ENCODE measurements at places on chromosomes 11 and 22. TPM values are rescaled to one million over a fixed set of nuclear protein-coding genes. Genes with fewer than 3 reads are reported as not detected.

GRCh38 chr11:86715611-86716010 lies 43.2 kb upstream of the ME3 start:
- no peak overlapping the region for H3K4me3 ChIP-seq
- H3K27me3 ChIP-seq = peaks cover 5% of the 10 kb centered on the region
- DNase-seq = no peak
- H3K4me1 ChIP-seq = no peaks in the 10 kb centered on the region
- no peak overlapping the region for H3K27ac ChIP-seq

Gene UPK3A
- total RNA-seq = not detected

DNA sequence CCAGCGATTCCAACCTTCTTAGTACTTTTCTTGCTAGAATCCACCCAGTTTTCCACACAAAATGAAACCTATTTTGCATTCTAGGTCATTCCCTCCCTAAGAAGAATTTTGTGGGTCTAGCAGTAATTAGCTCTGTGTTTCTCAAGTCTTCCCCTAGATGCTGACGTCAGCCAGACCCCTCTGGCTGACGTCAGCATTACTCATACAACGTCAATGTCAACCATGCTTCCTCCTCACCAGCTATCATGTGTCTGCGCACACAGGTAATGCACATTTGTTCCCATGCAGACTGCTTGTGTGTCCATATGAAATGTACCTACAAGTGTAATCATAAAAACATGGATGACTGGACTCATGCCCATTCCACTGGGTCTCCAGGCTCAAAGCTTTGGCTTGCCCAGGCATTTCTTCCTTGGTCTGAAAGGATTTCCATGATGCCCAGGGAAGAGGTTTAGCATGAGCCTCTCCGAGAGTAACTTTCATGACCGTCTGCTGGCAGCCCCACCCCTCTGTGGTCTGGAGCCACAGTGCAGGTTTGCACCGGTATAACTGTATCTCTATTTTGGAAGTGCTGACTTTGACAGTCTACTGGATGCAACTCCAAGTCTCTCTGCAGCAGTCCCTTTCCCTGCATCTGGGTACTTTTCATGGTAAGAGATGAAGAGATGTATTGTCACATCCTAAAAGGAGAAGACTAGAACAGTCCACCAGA lies 58.6 kb downstream of the DSCAML1 start:
- no peak overlapping the region for H3K4me3 ChIP-seq
- peaks cover 10% of the 10 kb centered on the region for H3K27me3 ChIP-seq
- no peak overlapping the region for H3K27ac ChIP-seq

Gene GGTLC2
- total RNA-seq = not detected

GRCh38 chr22:20810645-20811044 lies 36.7 kb downstream of the SERPIND1 start:
- DNase-seq = no peak
- H3K27ac ChIP-seq = no peak overlapping the region
- peaks cover 12% of the 10 kb centered on the region for H3K4me1 ChIP-seq
- no peak overlapping the region for H3K4me3 ChIP-seq
- no peaks in the 10 kb centered on the region for H3K27me3 ChIP-seq
- H3K36me3 ChIP-seq = peaks cover 35% of the 10 kb centered on the region

Gene IL18
- 0.33 TPM for total RNA-seq

Gene TENM4
- total RNA-seq = not detected

Gene AP1B1
- total RNA-seq = 90.8 TPM

GRCh38 chr11:377174-377865 lies 8.0 kb downstream of the B4GALNT4 start:
- H3K4me1 ChIP-seq = peaks cover 4% of the 10 kb centered on the region
- H3K27ac ChIP-seq = no peak overlapping the region
- peaks cover 4% of the 10 kb centered on the region for H3K27me3 ChIP-seq
- no peak overlapping the region for H3K4me3 ChIP-seq
- no peaks in the 10 kb centered on the region for H3K36me3 ChIP-seq

DNA sequence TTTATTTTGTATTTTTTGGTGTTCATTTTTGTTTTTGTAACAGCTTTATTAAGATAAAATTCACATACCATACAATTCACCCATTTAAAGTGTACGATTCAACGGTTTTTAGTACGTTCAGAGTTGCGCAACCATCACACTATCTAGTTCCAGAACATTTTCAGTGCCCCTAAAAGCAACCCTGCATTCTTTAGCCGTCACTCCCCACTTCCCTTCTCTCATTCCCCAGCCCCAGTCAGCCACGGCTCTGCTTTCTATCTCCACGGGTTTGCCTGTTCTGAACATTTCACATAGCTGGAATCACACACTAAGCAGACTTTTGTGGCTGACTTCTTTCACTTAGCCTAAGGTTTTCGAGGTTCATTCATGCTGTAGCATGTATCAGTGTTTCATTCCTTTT lies 9.6 kb upstream of the KCNQ1OT1 start:
- H3K27ac ChIP-seq = no peak overlapping the region
- no peak overlapping the region for H3K4me3 ChIP-seq
- H3K4me1 ChIP-seq = no peaks in the 10 kb centered on the region
- H3K36me3 ChIP-seq = no peaks in the 10 kb centered on the region
- DNase-seq = no peak
- H3K27me3 ChIP-seq = peaks cover 4% of the 10 kb centered on the region

Gene SPA17
- total RNA-seq = 2.4 TPM

DNA sequence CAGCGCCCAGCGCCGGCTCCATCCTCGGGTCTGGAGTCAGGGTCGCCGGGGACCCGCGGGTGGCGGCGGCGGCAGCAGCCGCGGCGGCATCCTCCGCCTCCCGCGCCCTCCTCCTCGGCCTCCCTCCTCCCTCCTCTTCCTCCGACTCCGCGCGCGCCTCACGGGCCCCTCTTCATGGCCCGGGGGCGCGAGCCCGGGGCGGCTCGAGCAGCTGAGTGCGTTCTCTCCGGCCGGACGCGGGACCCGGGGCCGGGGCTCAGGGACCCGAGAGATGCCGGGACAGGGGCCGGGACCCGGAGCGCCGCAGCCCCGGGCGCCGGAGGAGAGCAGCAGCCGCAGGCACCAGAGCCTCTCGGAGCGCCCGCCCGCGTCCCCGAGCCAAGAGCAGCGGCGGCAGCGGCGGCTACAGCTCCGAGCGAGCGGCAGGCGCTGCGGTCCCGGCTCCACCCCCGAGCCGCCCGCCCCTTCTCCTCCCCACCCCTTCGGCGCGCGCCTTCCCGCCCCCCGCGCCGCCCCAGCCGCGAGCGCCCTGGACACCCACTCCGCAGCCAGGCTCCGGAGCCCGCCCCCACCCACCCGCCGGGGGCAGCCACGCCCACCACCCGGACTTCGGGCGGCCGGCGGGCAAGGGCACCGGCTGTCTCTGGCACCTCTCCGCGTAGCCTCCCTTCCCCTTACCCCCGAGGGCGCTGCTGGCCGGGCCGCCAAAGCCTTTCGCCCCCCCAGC lies at the start of gene CHST1:
Gene CHST1 (minus strand): TSS at position 417 of the 727 bp plus-strand sequence. CDS start 14,699 bp downstream, outside the sequence.
- DNase-seq = no peak
- H3K4me1 ChIP-seq = no peaks in the 10 kb centered on the region
- H3K27me3 ChIP-seq = peaks cover 70% of the 10 kb centered on the region
- no peaks in the 10 kb centered on the region for H3K36me3 ChIP-seq
- H3K27ac ChIP-seq = no peak within 1 kb of the TSS
- H3K4me3 ChIP-seq = no peak within 1 kb of the TSS

Gene CALCA
- total RNA-seq = not detected

Gene ABCC8
- not detected for total RNA-seq

- peak overlapping the region; percentile 88 for H3K27ac ChIP-seq
- peak overlapping the region; percentile 57 for H3K4me3 ChIP-seq
- peaks cover 35% of the 10 kb centered on the region for H3K4me1 ChIP-seq
- peak; percentile 75 for DNase-seq
- no peaks in the 10 kb centered on the region for H3K27me3 ChIP-seq
These were observed 20.5 kb downstream of the MRE11 start for GRCh38 chr11:94472916-94473799.

DNA sequence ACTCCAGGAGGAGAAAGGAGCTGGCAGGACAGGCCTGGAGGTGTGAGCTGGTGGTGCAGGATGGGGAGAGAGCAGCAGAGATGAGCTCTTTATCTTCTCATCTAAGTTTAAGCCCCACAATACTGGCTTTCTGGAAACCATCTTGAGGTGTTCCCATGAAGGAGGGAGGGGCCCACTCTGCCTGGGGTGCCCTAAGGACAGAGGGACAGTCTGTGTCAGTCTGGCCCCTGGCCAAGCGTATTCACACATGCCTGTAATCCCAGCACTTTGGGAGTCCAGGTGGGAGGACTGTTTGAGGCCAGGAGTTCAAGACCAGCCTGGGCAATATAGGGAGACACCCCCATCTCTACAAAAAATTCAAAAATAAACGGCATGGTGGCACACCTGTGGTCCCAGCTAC lies 8.9 kb downstream of the SERHL2 start:
- DNase-seq = no peak
- H3K36me3 ChIP-seq = peaks cover 4% of the 10 kb centered on the region
- no peak overlapping the region for H3K27ac ChIP-seq
- no peak overlapping the region for H3K4me3 ChIP-seq
- no peaks in the 10 kb centered on the region for H3K27me3 ChIP-seq

GRCh38 chr11:96863520-96863919 lies 473.7 kb downstream of the JRKL start:
- H3K27ac ChIP-seq = no peak overlapping the region
- H3K4me1 ChIP-seq = no peaks in the 10 kb centered on the region
- no peak for DNase-seq

DNA sequence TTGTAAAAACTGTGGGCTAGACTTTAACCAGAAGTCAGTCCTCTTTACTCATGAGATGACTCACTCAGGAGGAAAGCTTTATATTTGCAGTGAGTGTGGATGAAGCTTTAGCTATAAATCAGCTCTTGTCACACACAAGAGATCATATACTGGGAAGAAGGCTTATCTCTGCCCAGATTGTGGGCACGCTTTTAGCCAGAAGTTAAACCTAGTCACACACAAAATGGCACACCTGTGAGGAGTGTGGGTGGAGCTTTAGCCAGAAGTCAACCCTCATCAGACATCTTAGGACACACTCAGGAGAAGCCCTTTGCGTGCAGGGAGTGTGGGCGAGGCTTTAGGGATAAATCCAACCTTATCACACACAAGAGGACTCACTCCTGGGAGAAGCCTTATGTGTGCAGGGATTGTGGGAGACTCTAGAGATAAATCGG lies 706.9 kb upstream of the LUZP2 start:
- no peak overlapping the region for H3K27ac ChIP-seq
- no peak for DNase-seq
- no peaks in the 10 kb centered on the region for H3K4me1 ChIP-seq
- no peaks in the 10 kb centered on the region for H3K36me3 ChIP-seq

Gene EFCAB6
- 0.14 TPM for total RNA-seq

DNA sequence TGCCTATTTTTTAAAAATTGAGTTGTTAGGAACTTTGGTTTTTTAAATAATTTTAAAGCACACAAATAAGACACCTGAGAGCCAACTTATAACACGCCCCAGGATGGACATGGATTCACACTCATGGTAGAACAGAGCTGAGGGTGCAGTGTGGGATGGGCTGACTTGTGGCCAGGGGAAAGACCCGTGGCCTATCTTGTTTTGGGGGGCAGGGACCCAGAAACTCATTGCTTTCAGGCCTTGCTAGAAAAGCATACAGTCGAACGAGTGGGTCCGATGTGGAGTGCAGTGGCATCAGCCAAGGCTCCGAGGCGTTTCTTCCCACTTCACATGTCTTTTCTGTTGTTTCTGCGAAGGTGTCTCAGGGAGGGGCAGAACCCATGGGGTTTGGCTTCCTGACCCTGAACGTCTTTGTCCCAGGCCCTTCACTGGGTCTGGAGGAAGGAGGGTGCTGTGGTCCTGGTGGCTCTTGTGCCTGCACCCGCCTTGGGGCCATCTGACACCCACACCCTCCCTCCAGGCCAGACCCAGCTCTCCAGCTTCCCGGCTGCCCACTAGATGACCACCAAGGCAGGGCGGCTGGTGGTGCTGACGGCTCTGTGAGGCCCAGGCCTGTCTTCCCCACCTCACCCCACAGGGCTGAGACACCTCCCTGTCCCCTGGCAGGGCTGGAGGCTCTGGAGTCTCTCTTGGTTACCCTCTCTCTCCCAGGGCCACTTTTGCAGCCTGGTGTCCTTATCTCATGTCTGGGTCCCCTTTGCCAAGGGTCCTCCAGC lies 120.8 kb downstream of the KCNQ1 start:
- peaks cover 1% of the 10 kb centered on the region for H3K4me1 ChIP-seq
- no peak for DNase-seq
- H3K4me3 ChIP-seq = no peak overlapping the region
- H3K36me3 ChIP-seq = no peaks in the 10 kb centered on the region
- H3K27ac ChIP-seq = no peak overlapping the region

- no peak overlapping the region for H3K27ac ChIP-seq
- H3K4me3 ChIP-seq = peak overlapping the region; percentile 58
- DNase-seq = no peak
These were observed 12.3 kb downstream of the STARD10 start for GRCh38 chr11:72781313-72782080.

Gene SPI1
- total RNA-seq = not detected

DNA sequence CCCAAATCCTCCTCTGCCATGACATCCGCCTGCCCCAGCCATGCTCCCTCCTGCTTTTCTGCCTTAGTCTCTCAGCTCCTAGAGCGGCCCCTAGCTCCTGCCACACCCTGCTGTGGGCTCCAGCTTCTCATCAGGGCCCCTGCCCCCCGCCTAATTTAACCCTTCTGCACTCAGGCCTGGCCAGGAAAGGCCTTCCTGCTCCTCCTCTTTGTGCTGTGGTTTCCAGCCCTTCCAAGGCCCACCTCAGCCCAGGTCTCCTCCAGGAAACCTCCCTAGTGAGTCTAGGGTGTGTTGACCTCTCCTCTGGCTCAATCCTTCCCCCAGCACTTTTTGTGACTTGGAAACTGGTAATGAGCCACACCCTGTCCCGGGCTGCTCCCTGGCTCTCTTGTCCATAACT lies 11.3 kb downstream of the PTPN5 start:
- peaks cover 32% of the 10 kb centered on the region for H3K4me1 ChIP-seq
- peaks cover 7% of the 10 kb centered on the region for H3K36me3 ChIP-seq
- H3K27me3 ChIP-seq = peaks cover 9% of the 10 kb centered on the region
- no peak overlapping the region for H3K4me3 ChIP-seq
- H3K27ac ChIP-seq = no peak overlapping the region

DNA sequence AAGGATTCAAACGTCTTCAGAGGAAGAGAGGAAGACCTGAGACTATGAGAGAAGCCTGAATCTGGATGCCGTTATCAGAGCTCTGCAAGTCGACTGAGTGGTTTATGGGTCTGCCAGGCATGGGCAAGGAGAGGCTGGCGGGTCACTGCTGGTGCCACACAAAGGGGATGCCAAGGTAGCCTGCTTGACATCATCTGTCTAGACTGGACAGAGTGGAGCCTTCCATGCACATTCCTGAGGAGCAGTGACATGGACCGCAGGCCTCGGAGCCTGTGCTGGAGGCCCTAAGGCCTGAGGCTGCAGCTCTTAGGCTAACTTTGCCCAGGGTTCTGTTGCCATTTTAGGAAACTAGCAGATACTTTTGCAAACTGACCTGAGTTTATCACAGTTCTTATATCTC lies 127.4 kb downstream of the WT1 start:
- no peak overlapping the region for H3K4me3 ChIP-seq
- no peak overlapping the region for H3K27ac ChIP-seq
- no peak for DNase-seq
- H3K27me3 ChIP-seq = peaks cover 16% of the 10 kb centered on the region
- H3K36me3 ChIP-seq = no peaks in the 10 kb centered on the region

All from activated CD8-positive, alpha-beta memory T cell treated with anti-CD3 and anti-CD28 coated beads, Interleukin-2, amount 10 ng/mL, durations not matched to agents 7 days and 5 days (primary cell).